ENCODE measurements at places on chromosomes 5 and 9.

DNA sequence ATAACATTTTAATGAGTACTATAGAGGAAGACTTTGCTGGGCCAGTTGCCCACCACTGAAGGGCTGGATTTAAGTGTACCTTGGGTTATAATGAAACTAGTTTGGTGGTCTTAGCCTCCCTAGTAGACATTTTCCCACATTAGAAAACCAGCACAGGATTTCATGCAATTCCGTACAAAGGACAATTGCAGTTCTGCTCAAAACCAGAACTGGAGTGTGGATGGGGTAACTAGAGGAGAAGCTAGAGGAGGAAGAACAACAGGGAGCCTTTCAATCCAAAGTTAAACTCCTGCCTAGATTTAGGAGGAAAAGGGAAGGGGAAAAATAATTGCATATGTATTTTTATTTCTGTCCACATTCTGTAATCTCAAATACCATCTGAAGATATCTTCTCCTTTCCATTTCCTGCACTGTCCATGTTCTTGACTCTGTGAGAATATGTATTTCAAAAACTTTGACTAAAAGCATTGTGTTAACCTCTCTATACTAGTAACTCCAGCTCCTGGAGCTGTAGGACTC is 97.5 kb upstream of the SSBP2 start:
- DNase-seq, result no peak

DNA sequence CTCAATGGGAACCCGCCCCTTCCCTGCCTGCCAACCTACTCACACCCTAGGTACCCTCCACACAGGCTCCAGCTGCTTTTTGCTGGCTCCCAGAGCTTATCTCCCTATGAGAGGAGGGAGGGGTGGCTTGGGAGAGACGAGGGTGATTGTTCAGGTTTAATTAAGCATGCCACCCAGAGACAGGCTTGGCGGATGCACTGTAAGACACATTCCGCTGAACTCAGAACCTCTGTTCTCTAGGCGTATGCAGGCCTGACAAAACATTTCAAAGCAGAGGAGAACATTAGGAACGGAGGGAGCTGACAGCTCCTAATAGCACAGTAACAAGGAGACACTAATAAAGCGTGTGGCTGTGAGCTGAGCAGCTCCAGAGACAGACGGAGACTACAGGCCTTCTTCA is 80.1 kb downstream of the TRIM32 start:
- DNase-seq, result no peak

- DNase-seq, result no peak
Observed at GRCh38 chr5:126056851-126057622, 366.2 kb upstream of the GRAMD2B start.

DNA sequence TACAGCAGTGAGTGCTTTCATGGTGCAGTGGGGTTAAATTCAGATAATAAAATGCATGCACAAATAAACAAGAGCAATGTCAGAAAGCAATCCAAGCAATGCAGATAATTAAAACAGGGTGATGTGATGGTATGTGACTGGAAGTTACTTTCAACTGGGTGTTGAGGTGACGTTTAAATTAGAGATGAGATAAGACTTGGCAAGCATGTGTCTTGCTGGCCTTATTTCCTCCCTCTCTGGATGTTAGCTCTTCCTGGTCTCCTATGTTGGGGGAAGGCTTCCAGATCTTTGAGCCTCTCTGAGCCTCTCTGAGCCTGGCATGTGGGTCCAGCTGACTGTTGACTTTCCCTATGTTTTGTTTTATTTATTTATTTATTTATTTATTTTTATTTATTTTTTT is 54.4 kb downstream of the DOCK2 start:
- no peak for DNase-seq

All from CD4-positive, alpha-beta memory T cell (primary cell).